ENCODE measurements at places on chromosomes 6 and 20.

DNA sequence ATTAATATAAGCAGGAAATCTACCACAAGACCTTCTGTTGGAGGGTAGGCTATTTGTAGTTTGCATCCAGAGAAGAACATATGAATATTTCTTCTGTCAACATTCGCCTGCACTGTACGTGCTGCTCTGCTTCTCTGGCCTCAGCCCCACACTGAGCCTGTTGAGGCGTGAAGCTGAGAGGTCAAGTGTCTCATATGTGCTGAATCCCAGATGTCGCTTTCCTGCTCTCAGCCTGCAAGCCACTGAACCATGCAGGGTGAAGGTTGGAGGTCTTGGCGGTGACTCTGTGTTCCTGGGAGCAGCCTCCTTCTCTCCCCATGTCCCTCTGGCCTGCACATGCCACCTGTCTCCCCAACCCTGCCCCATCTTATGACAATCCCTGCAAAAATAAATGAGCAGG is 83.6 kb downstream of the TMEM170B start:
- DNase-seq: no peak

- DNase-seq: no peak
These were observed 33.8 kb upstream of the KIF25 start for GRCh38 chr6:167963589-167964057.

DNA sequence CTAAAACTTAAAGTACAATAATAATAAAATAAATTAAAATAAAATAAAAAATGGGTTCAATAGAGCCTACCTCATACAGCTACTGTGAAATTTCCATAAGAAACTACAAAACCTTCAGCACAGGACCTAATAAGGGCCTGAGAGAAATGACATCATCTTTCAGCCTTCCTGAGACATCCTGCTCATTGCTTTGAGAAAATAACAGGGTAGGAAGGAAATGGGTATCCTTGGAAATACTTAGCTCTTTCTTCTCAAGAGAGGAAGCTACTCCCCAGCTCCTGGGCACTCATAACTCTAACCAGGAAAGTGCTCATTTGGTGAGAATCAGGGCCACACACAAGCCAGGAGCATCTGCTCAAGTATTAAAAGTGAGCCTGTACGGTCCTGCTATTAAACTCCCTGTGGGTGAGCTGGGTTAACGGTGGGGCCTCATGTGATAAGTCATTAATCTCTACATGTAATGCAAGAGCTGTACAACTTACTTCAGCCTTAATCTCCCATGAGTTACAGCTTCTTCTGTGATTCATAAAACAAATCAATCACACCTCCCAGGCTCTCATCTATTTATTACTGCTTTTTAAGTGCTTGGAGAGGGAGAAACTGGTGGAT is 141.4 kb downstream of the MAFB start:
- DNase-seq: no peak

DNA sequence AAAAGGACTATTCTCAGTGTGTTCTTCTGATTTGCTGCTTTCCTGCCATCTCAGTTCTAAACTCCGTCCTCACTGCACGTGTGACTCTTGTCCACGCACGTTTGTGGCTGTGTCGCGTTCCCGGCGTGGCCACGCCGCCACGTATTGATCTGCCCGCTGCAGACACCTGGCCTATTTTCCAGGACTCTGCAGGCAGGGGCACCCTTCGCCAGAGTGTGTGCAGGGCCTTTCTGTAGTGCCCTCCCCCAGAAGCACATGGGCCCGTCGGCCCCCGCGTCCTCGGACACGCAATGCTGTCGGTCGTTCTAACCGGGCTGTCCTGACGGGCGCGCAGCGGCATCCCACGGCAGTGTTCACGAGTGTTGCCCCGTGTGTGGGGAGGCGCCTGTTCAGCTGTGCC is 87.6 kb downstream of the YTHDF1 start:
- DNase-seq: no peak

DNA sequence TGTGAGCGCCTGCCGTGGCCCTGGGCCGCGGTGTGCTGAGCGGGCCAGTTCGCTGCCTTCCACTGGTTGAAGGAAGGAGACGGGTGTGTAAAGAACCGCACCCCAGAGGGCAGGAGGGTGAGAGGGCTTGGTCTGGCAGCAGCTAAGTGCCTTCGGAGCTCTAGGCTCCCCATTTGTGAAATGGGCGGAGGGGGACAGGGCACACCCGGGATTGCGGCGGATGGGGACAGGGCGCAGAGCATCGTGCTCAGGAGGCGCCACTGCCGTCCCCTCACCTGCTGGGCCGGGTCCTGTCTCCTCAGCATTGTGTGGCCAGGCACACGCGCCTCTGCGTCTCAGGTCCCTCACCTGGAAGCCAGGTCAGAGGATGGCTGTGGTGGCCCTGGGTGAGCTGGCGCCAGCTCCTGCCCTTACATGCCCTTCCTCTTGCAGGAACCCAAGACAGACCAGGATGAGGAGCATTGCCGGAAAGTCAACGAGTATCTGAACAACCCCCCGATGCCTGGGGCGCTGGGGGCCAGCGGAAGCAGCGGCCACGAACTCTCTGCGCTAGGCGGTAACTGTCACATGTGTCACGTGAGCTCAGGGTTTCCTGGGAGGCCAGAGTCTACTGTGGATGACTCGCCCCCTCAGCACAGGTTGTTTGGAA is 3.1 kb downstream of the ADRM1 start:
- no peak for DNase-seq

- peak; percentile 71 for DNase-seq
These were observed 185.5 kb upstream of the ECI2 start for GRCh38 chr6:4320860-4321259.

- no peak for DNase-seq
These were observed 272.9 kb upstream of the KCNQ5 start for GRCh38 chr6:72348926-72349325.

GRCh38 chr20:33964441-33964840 is 29.3 kb upstream of the RALY start:
- DNase-seq: no peak

DNA sequence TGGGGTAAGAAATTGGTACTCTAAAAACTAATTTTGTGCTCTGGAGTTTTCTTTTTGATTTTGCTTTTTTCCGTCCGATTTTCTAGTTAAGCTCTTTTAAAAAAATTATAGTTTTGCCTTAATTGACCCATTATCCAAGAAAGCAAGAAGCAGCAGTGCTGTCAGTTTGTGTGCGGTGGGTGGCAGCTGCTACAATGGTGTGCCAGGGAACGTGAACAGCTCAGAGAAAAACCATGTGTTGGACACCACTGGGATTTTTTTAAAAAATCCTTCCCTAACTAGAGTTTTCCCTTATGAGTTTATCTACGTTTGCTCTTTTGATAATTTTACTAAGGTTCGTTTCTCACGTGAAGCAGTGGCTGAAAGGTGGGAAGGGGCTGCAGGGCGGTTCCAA is 8.0 kb downstream of the MAP3K5 start:
- no peak for DNase-seq

DNA sequence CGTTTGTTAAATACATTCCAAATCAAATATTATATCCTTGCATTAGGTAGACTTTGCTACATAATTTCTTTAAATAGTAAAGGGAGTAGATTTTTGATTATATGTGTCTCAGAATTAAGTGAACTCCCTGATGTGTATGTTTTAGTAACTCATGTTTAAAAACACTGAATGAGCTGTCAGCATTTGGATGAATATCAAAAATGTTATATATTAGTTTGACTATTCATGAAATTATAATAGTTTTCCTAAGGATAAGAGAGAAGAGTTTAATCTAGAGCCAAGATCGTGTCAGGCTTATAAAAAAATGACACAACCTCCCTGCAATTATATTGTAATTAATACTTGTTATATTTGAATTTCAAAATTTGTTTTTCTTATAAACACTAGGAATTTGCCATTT is 195.2 kb downstream of the COL19A1 start:
- DNase-seq: no peak

GRCh38 chr6:32558426-32559057 is 28.5 kb upstream of the HLA-DRB5 start:
- DNase-seq: no peak

DNA sequence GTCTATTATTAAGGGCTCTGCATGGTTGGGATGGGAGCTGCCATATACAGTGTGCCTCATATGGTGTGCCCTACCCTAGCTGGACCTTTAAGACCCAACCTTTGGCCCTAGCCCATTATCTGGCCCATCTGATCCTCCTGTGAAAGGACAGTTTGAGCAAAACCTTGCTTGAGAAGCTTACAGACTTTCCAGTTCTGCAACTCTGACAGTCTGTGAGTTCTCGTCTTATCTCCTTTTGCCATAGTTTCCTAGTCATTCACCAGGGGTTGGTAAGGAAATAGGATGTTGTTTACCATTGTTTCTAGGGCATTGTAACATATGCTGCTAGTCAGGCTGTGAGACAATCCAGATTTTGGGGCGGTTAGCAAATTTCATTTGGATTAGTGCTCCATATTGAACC is 17.2 kb downstream of the CTNNBL1 start:
- DNase-seq: no peak

DNA sequence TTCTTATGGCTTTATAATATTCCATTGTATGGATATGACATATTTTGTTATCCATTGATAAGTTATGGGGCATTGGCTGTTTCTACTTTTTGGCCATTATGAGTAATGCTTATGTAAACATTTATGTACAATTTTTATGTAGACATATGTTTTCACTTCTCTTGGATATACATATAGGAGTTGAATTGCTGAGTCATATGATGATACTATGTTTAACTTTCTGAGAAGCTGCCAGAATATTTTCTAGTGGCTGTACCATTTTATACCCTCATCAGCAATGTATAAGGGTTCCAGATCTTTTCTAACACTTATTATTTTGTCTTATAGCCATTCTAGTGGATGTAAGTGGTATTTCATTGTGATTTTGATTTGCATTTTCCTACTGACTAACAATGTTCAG is 23.1 kb downstream of the OTOR start:
- no peak for DNase-seq

DNA sequence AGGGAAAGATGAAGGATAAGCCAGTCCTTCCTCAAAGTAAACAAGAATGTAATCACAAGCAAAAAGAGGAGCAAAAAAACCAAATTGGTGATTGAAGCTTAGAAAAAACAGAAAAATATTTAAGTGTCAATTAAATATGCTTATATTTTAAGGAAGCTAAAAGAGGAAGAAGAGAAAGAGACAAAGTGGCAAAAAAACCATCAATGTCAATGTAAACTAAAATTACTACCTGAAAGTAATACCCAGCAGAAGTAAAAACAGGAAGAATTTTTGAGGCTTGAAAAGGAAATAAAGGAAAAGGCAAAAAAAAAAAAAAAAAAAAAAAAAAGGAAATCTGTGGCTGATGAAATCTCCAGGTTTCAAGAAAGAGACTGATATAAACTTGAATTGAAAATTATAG is 36.2 kb upstream of the OGFRL1 start:
- no peak for DNase-seq

GRCh38 chr6:168387911-168388310 is 53.1 kb upstream of the SMOC2 start:
- no peak for DNase-seq

GRCh38 chr6:75870389-75870788 is 121.3 kb downstream of the MYO6 start:
- no peak for DNase-seq

DNA sequence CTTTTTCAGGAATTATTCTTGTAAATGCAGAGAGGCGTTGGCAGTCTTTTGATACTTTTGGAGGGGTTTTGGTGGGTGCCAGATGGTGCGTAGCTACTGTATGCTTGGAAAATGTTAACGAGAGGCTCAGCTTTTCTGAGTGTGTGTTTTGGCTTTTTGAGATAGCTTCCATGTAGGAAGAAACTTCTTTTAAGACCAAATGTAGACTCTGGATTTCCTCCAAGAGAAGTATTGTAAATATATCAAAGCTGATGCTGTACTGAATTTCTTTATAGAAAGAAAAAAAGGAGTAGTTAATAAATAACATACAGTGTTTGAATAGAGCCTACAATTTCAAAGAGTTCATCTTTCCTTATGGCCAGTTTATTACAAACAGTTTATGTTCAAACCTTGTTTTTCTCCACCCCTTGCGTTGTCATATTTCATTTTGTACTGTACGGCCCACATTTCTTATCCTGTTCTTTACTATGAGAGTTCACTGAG is 16.7 kb downstream of the TIAM2 start:
- DNase-seq: no peak

DNA sequence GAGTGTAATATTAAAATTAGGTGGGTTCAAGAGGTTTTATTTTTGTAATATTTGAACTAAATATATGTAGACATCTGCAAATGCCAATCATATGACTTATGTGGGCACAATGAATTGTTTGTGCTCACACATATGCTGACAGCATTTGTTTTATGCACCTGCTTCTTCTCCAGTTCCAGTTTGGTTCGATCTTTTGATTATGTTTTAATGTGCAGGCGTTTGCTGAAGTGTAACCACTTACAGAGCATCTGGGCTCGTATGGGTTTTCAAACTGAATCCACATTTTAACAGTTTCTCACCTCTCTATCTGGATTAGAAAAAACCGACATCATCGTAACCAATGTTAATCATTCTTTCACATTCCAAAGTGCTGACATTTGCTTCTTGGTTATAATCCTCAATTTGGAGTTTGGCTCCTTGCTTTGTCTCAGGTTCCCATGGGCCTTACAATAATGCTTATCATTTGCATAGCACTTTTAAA is 129.1 kb upstream of the SPACA1 start:
- no peak for DNase-seq

DNA sequence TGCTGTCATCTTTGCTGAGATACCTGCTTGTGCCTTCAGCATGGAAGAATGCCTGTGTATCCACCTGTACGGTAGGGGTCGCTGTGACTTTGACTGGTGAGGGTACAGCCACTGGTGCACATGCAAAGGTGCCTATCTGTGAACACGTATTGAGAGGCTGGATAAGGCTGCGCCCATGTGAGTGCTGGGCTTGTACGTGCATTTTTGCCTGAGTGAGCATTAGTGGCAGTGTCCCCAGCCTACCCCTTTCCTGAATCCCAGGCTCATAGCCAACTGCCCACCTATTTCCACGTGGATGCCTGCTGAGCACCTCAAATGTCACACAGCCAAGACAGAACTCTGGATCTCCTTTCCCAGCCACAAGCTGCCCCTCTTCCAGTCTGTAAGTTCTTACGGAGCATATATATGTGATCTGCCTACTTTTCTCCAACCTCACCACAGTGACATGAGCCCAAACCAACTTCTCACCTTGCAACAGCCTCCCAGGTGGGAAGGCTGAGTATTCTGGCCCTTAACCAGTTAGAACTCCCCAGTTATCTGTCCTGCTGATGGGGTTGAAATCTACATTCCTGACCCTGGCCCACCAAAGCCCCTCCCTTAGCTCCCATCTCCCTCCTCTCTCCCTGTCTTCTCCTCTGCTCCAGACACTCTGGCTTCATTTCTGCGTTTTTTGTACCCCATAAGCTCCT is 1.1 kb upstream of the SLC2A10 start:
- DNase-seq: no peak

- no peak for DNase-seq
These were observed 16.9 kb downstream of the SYTL3 start for GRCh38 chr6:158666628-158667359.

DNA sequence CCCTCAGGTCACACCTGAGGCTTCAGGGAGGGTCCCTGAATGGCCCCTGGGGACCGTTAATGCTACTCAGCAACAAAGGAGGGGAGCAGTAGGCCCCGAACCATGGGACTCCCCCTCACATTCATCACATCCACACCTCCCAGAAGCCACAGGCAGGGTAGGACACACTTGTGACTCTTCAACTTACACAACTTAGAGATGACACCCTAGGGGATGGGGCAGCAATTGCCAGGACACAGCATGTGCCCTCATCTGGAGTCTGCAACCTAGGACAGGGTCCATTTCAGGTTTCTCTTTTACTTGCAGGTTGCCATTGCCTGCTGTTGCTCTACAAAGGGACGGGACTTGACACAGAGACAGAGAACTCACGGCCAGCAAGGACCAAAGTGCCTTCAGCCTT is 770 bp downstream of the ULBP3 start:
- no peak for DNase-seq

GRCh38 chr6:71490876-71491275 is 202.3 kb downstream of the OGFRL1 start:
- DNase-seq: no peak
